IMR-90 (cell line): ENCODE measurements at places on chromosomes 6 and 20. TPM values are rescaled to one million over a fixed set of nuclear protein-coding genes. Genes with fewer than 3 reads are reported as not detected.

Gene SEL1L2
- not detected in 2 replicates for total RNA-seq

Gene ANGPT4
- total RNA-seq = not detected in 2 replicates

Gene RSPH9
- under 0.01 and 0.18 TPM in 2 replicates for total RNA-seq

Gene CLVS2
- total RNA-seq = not detected in 2 replicates

Gene ASXL1
- total RNA-seq = 29.9 and 33.3 TPM in 2 replicates

Gene LRP11
- total RNA-seq = 63.8 and 74.7 TPM in 2 replicates

Gene ID4
- total RNA-seq = 3.0 and 11.1 TPM in 2 replicates

Gene TRIM40
- total RNA-seq = not detected in 2 replicates

Gene CCDC28A
- 6.8 and 8.9 TPM in 2 replicates for total RNA-seq

Gene LPA
- not detected in 2 replicates for total RNA-seq

DNA sequence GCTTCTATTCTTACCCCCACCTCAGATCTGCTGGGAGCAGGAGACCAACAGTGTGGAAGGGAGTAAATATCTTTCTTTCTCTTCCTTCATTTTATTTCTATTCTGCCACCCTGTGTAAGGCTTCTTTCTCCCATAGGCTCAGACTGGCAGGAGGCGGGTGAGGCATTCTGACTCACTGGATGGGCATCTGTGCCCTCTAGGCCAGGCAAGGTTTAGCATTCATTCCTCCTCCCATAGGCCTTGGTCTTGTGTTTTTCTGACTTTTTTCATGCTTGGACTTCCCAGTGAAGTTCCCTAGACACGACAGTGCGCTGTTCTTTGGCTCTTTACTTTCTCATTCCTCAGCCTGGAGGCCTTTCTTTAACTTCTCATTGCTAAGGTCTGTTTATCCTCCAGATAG, 235.2 kb downstream of the SYNE1 start:
- peak; percentile 13 for DNase-seq

GRCh38 chr6:164079275-164079600, 664.7 kb downstream of the QKI start:
- no peak for DNase-seq

DNA sequence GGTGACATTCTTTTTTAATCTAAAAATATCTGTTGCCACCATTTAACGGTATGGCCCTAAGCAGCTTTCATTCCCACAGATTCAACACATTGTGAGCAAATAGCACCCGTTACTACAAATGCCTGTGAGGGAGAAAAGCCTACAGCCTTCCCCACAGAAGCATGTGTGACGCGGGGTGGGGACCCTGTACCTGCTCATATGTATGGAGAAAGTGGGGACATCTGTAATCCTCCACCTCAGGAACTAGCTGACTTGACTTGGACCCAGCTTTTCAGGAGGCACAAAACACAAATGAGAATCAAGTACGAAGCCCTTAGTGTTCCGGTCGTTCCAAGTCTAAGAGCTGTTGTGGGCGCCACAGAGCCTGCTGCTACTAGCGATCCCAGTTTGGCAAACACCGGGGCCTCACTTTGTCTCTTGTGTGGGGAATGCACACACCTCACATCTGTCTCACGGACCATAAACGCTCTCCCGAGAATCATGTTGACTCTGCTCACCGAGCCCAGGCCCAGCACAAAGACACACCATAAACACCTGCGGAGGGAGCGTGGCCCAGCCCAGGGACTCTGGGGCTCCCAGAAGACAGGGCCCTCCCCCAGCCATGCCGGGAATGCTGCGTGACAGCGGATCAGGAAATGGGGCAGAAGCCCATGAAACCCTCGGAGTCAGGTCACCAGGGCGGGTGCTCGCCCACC, 21.6 kb downstream of the DLL1 start:
- DNase-seq = no peak

DNA sequence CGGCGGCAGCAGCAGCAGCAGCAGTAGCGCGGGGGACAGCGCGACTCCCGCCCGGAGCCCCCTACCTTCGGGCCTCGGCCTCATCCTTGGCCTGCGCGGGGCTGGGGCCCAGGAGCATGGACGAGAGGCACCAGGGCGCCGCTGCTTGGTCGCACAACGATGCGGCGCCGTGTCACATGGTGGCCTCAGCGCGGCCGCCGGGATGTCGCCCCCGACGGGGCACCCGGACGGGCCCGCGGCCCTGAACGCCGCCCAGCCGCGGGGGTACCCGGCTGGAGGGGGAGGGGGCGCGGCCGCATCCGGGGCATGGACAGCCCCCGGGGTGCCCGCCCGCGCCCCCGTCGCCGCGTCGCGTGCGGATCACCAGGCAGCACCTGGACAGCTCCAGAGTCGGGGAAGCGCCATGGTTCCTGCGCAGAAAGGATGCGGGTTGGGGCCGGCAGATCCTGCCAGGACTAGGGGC, 57.1 kb downstream of the CDH22 start:
- no peak for DNase-seq

DNA sequence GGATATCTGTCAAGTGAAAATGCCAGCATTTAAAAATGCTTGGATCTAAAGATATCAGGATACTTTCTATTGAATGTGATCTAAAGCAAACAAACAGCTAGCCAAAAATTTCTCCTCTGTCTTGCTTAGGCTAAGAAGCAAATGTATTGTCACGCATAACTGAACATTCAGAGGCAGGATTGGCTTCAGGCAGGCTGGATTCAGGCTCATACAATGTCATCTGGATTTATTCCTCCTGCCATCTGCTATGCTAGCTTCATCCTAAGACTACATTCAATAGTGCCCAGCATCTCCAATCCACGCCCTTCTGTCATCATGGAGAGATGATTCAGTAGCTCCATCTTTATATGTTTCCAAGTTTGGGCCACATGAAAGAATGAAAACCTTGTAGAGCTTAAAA, 27.1 kb downstream of the PFDN4 start:
- DNase-seq = no peak

DNA sequence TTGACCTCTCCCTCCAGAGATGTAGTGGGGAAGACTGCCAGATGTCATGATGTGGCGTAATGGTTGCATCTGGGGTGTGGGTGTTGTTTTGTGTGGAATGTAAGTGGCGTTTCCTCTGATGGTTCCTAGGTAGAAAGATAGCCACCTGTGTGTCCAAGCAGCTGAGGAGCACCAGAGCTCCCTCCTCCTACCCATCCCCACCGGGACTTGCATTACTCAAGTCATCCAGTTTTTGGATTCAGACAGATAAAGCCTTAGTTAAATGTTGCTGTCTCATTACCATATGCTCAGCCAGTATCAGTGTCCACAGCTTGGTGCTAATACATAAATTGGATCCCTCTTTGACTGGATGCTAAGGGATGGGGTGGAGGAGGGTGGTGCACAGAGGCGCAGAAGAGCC, 282.3 kb downstream of the TBC1D7 start:
- DNase-seq = no peak

- peak; percentile 97 for DNase-seq
These were observed 113.7 kb upstream of the BCLAF1 start for GRCh38 chr6:136403110-136403980.

- no peak for DNase-seq
These were observed 6.0 kb upstream of the DNMT3B start for GRCh38 chr20:32756156-32756555.

DNA sequence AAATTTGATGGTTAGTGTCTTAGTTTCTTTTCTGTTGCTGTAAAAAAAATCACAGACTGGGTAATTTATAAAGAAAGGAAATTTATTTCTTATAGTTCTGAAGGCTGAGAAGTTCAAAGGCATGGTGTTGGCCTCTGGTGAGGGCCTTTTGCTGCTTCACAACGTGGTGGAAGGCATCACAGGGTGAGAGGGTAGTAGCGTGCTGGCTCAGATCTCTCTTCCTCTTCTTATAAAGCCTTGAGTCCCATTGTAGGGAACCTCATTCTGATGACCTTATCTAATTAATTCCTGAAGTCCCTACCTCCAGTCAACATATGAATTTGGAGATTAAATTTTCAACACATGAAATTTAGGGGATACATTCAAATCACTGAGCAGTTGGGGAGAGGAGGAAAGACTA, 62.0 kb downstream of the ARID1B start:
- DNase-seq = no peak

DNA sequence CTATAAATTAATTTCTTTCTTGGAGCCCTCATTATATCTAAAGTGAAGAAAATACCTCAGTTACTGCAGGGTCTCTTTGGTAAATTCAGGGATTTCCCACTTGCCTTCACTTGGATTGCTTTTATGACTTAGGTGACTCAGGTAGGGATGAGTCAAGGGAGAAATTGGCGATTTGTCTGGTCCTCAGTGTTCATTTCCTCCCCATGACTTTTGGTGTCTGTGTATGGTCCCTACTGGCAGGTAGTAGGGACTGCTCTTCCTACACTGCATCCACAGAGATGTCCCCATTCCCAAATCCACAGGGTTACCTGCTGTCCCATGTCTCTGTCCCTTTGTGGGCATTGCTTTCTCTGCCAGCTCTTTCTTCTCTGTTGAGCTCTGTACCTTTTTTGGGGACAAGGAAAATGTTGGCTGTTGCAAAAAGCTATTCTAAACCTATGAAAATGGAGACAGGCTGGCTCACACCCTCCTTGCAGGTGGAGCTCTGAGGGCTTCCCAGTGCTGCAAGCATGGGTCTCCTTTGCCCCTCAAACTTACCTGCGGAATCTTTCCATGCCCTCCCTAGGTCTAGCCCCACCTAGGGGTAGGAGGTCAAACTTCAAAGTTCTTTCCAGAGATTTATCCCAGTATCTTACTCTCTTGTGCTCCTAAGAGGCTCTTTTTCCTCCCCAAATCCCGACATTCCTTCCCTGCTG, 211.9 kb downstream of the ZNF217 start:
- no peak for DNase-seq

GRCh38 chr6:91476000-91476399, 889.1 kb upstream of the MAP3K7 start:
- peak; percentile 78 for DNase-seq

GRCh38 chr6:37391120-37391519, 37.3 kb downstream of the RNF8 start:
- DNase-seq = no peak

DNA sequence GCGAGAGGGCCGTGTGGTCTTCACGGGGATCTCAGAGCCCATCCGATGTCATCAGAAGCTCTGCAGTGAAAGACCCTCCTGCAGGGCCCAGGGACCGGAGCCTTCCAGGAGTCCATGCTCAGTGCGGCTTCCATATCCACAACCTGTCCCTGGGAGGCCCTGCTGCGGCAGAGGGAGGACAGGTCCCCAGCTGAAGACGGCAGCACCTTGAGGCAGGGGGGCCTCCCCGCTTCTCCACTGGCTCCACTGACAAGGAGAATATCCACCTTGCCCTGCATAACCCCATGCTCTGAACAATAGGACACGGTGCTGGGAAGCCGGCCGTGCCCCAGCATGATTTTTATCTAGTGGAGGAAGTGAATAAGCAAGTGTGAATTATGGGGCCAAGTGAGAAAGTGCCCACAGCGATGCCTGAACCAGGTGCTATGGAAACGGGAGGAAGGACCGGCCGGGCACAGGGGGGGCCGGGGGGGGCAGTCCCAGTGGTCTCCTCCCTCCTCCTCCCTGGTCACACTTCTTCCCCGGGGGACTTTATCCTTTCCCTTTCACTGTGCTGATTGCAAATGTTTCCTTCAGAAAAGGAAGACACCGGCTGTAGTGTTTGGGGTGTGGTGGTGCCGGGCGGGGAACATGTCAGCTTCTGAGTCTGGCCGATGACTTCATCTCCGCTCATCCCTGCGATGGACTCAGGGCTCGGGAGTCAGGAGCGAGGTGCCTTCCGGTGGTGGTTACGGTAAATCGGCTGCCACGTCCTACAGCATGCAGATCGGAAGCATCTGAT, 225.1 kb downstream of the ERMARD start:
- no peak for DNase-seq

DNA sequence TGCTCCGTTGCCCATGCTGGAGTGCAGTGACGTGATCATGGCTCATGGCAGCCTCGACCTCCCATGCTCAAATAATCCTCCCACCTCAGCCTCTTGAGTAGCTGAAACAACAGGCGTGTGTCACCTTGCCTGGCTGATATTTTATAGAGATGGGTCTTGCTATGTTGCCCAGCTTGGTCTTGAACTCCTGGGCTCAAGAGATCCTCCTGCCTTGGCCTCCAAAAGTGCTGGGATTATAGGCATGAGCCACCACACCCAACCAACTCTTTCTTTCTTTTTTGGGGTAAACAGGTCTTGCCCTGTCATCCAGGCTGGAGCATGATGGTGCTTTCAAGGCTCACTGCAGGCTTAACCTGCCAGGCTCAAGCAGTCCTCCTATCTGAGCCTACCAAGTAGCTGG, 266.4 kb downstream of the CDKAL1 start:
- no peak for DNase-seq

DNA sequence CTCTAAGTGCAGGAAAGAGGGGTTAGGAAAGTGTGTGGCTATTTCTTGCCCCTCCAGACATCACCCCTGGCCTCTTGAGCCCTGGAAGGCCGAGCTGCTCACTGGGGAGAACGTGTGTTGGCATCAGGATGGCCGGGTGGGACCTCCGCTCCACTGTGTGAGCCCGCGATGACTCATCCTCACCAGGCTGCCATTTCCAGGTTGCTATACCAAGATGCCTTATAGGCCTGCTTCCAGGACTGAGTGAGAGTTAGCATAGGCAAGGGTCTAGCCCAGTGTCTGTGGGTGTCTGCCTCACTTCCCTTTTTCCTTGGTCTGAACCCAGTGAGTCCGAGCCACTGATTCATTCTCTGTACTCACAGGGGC, 105.0 kb downstream of the MRPL14 start:
- peak; percentile 39 for DNase-seq

- no peak for DNase-seq
These were observed 142.2 kb downstream of the NFATC2 start for GRCh38 chr20:51400051-51400926.

DNA sequence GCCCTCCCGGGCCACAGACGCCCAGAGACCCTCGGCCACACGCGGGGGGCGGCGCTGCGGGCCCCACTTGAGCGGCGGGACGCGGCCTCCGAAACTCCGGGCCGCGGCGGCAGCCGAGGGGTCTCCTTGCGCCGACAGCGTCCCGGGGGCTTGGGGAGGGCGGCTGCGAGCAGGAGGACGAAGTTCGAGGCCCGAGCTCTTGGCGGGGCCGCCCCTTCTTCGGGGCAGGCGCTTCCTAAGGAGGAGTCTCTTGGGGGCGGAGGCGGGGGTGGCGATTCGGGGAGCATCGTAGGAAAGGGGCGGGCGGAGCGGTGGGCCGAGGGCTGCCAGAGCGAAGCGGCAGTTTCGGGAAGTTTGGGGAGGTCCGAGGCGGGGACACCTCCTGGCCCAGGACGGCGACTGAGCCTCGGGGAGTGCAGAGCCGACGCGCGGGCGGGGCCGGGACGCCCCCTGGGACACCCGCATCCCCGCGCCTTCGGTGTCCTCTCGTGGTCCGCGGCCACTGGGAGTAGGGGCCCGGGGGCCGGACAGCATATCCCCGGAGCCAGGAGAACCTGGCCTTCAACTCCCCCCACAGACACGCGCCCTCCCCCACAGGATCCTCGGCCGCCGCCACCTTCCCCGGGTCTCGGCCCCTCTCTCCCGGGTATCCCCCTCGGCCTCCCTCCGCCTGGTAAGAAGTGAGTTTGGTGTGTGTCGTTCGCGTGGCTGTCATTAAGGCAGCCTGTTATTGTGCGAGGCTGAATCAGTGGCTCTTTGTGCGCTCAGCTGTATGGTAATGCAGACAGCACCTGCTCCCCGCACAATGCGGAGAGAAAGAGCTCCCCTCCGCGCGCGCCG, 613 bp upstream of the DLL1 start:
- no peak for DNase-seq
